ENCODE measurements at places on chromosomes 1 and 21.
A peak's percentile ranks its signal among the peaks of the same experiment; 100 is the strongest.

DNA sequence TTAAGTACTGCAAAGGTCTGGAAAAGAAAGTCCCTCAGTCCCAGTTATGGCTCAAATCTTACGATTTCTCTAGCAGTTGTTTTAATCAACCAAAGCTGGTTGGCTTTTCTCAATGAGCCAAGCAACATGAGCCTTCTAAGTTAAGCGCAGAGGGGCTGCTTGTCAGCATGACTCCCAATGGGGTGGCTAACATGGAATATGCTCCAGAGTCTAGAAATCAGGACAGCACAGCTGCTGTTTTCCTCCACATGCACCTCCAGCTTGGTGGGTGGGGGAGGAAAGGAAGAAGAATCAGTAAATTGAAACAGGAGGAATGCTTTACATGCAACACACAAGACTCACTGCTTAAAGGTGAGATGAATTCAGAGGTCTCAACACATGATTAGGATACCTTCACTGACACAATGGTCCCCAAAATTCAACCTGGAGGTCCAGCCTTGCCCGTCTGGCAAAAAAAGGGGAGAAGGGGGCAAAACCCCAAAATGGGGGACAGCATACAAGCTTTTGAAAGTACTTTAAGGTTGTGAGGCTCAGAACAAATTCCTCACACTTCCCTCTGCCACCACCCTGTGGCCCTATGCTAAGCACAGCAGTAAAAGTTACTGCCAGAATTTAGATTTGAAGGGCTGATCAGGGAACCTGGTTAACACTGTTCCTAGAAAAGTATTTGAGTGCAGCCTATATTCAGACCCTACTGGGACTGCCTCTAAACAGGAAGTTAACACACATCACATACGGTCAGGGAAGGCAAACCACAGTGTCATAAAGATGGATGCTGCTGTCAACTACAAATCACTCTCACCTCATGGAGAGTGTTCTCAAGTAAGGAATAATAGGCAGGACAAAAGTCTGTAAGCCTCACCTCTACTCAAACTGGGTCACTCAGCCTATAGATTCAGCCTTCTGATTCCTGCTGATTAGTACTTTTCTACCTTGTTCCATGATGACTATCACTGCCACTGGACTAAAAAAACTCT lies 2.6 kb downstream of the GATAD2B start:
- peak; percentile 56 for DNase-seq

GRCh38 chr1:243882276-243882675 lies 32.2 kb upstream of the AKT3 start:
- DNase-seq, result no peak

GRCh38 chr1:67921725-67922489 lies 88.6 kb upstream of the GNG12 start:
- no peak for DNase-seq

GRCh38 chr1:193335806-193336428 lies 149.5 kb upstream of the B3GALT2 start:
- DNase-seq, result no peak

GRCh38 chr21:35051287-35051818 lies 2.3 kb upstream of the RUNX1 start:
- DNase-seq, result peak; percentile 87

DNA sequence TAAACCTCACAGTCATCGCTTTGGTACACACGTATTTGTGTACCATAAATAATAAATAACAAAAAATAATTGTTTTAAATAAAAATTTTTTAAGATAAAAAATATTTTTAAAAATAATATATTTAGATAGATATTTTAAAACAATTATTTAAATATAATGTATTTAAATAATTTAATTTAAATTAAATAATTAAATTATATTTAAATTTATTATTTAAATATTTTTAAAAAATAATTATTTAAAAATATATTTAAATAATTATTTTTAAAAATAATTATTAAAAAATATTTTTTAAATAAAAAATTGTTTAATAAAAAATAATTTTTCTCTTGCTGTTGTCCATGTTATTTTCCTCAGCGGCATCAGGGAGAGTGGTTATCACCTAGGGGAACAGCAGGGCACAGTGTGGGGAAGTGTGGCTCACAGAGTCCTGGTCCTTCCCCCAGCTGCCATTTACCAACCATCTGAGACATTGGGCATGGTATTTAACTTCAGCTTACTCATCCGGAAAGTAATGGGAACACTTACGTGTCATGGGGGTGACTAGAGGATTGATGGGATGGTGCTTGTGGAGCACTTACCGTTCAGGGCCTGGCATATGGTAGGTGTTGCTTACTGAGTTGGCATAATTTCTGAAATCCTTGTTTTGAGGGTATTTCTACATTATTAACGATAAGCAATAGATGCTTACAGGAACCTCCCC lies 92.9 kb upstream of the TSPAN2 start:
- no peak for DNase-seq

DNA sequence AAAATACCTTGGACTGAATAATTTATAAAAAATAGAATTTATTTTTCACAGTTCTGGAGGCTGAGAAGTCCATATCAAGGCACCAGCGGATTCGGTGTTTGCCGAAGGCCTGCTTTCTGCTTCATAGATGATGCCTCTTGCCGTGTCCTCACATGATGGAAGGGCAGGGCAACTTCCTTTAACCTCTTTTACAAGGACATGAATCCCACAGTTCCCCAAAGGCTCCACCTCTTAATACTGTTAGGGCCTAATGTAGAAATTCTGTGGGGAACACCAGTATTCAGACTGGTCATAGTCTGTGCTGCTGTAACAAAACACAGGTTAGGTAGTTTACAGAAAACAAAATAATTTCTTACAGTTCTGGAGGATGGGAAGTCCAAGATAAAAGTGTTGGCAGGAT lies 25.9 kb downstream of the DYRK1A start:
- no peak for DNase-seq
